Fibroblast of gingiva (primary cell): ENCODE measurements at places on chromosomes 1 and 21.
A peak's percentile ranks its signal among the peaks of the same experiment; 100 is the strongest.

GRCh38 chr1:225762002-225762441, 15.6 kb upstream of the SRP9 start:
- no peak for DNase-seq

DNA sequence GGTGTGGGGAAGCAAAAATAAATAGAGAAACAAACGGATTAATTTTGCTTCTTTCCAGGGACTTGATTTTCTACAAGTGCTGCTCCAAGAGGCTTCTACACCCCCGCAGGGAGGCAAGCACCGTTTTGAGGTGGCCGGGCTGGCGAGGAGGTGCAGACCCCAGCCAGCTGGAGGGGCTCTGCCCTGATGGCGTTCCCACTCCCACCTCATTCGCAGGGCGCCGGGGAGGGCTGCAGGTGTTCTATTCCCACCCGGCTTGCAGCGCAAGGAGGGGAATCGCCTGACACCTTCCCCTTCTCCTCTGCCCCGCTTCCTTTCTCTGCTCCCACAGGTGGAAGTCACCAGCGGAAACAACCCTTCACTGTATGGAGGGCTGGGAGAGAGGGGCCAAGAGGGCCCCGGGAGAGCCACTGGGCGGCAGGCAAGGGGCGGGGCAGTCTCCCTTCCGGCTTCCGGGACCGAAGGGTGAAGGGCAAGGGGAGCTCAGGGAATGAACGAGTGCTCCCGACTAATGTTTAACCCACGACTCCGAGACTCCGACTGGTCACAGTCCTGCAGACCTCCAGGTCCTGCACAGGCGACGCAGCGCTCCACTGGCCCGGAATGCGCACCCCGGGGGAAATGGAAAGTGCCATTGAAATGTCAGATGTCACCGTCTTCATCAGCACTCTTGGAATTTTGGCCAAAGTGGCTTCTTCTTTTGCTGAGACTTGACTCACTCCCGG, 29.1 kb downstream of the TEX35 start:
- DNase-seq: no peak

DNA sequence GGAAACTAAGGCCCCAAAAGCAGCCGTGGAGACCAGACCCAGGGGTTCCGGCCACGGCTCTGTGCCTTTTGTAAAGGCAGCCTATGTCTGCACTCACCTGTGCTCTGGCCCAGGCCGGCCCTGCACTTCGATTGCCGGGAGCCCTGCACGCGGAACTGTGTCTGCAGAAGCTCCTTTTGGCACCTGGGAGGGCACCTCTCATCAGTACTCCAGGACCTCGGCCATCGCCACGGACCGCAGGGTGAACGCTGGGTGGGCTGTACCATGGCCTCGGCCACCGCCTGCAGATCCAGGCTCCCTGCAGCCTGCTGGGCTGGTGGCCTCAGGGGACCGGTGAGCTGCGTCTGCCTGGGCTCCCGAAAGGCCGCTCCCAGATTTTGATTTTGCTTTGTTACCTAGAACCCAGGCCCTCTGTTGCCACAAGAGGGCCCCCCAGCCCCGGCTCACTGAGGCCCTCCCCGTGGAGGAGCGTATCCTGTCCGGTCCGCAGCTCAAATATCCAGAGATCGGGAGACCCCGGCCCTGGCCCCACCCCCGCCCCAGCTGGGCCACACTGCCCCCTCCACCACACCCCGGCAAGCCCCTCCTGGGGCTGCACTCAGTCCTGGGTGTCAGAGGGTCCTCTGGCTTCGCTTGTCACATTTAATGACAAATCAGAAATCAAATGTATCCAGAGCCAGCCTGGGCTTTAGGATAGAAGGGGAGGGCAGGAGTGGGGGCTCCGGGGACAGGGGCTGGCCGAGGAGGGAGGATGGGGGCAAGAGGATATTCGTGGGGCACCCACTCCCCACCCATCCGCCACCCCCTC, 60.2 kb upstream of the PDE9A start:
- peak; percentile 34 for DNase-seq

- peak; percentile 89 for DNase-seq
Observed at GRCh38 chr1:19435181-19435580, 50.2 kb downstream of the CAPZB start.

GRCh38 chr1:230330157-230330556, 96.0 kb downstream of the PGBD5 start:
- no peak for DNase-seq

GRCh38 chr21:45596704-45597318, 46.7 kb upstream of the PCBP3 start:
- no peak for DNase-seq

DNA sequence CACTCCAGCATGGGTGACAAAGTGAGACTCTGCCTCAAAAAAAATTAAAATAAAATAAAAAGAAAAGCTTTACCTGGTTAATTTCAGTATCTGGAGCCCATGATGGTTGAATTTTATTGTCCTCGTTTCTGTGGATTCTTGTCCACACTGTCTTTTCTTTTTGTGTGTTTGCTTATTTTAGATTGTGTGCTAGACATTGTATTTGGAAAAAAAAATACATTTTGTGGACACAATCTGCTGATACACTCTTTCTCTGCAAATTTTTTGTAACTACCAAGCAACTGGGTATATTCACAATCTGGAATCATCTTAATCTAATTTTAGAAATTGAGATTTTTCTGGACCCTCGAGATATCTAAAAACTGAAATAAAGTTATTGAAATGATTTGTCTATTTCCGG, 41.6 kb upstream of the PDE9A start:
- DNase-seq: no peak

- DNase-seq: no peak
Observed at GRCh38 chr1:78240191-78240590, 194.4 kb downstream of the GIPC2 start.

- DNase-seq: no peak
Observed at GRCh38 chr1:166053395-166053794, 113.4 kb downstream of the FAM78B start.

DNA sequence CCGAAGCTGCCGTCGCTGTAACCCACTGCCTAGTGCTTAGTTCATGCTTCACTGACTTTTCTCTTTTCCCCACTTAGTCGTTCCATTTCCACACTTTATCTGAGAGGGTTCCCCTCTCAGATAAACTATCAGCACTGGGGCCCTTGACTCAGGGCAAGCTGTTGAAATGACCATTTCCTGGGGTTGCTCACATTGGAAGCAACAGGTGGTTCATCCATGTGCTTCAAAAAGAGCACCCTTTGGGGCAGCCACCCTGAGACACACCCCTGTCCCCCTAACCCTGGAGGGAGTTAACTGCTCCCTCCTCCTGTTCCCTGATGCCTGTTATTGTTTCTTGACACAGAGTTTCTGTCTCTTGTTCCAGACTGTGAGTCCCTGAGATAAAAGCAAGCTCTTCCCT, 107.2 kb downstream of the PTPRU start:
- no peak for DNase-seq

DNA sequence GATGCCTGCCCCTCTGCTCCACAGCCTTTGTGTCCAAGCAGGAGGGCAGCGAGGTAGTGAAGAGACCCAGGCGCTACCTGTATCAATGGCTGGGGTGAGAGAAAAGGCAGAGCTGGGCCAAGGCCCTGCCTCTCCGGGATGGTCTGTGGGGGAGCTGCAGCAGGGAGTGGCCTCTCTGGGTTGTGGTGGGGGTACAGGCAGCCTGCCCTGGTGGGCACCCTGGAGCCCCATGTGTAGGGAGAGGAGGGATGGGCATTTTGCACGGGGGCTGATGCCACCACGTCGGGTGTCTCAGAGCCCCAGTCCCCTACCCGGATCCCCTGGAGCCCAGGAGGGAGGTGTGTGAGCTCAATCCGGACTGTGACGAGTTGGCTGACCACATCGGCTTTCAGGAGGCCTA, 754 bp downstream of the BGLAP start:
- no peak for DNase-seq

DNA sequence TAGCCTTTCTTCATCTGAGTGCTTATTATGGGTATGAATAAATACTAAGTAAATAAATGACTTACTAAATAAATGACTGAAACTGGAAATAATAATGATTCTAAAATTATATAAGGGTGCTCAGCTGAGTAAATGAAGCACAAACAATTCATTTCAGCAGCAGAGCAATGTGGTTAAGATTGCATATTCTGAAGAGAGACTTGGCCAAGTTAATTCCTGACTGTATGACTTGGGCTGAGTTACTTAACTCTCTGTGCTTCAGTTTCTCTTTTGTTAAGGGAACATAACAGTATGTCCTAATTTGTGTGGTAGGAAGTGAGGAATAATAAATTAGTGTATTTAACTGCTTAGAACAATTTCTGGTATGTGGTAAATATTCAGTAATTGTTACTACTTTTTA, 19.1 kb downstream of the AGL start:
- DNase-seq: peak; percentile 60

- no peak for DNase-seq
Observed at GRCh38 chr1:39385067-39385988, 106.1 kb upstream of the BMP8A start.

- DNase-seq: no peak
Observed at GRCh38 chr1:160550572-160551034, 27.5 kb upstream of the SLAMF6 start.

GRCh38 chr1:197633447-197634078, 141.7 kb downstream of the DENND1B start:
- no peak for DNase-seq

DNA sequence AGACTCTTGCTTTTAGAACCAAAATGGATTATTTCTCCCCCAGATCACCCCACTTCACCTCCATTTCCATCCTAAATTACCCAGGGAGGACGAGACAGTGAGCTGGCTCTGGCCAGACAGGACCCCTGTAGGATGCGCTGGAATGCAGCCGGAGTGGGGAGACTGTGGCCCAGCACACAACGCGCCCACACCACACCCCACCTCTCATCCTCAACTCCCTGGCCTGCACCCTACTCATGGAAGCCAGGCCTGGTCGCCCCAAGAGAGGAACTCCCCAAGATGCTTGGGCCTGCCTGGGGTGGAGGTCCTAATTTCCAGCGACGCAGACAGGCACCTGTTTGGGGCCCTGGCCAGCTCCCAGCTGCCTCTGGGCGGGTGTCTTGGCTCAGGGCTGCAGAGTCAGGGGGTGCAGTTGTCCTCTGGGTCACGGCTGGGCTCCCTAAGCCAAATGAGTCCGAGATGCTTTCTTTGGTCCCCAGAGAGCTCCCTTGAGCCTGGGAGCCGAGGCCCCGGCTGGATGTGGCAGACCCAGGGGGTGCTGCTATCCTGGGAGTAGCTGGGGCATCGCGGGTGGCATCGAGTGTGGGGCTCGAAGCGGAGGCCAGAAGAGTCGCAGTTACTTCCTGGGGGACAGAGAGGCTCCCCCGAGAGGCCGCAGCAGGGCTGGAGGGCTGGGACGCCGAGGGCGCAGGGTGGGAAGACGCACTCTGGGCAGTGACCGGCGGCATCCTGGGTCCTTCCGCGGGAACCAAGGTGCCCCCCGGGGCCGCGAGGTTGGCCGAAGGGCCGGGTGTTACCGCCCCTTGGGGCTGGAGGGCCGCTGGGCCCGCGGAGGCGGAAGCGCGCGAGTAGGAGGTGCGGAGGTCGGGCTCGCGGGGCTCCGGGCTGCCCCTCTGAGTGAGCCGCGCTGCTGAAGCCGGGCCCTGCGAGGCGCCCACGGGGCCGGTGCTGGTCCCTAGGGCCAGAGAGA, 10.4 kb downstream of the CLEC20A start:
- DNase-seq: no peak

DNA sequence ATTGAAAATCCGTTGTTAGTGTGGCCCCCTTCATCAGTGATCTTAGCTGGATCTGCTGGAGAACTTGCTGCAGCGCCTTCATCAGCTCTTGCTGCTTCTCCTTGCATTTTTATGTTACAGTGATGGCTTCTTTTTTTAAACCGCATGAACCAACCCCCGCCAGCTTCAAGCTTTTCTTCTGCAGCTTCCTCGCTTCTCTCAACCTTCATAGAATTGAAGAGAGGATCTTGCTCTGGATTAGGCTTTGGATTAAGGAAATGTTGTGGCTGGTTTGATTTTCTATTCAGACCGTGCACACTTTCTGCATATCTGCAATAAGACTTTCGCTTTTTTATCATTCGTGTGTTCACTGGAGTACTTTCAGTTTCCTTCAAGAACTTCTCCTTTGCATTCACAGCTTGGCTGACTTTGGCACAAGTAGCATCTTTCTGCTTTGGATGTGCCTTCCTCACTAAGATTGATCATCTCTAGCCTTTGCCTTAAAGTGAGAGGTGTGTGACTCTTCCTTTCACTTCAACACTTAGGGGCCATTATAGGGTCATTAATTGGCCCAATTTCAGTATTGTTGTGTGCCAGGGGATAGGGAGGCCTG, 13.1 kb downstream of the RNF187 start:
- no peak for DNase-seq

DNA sequence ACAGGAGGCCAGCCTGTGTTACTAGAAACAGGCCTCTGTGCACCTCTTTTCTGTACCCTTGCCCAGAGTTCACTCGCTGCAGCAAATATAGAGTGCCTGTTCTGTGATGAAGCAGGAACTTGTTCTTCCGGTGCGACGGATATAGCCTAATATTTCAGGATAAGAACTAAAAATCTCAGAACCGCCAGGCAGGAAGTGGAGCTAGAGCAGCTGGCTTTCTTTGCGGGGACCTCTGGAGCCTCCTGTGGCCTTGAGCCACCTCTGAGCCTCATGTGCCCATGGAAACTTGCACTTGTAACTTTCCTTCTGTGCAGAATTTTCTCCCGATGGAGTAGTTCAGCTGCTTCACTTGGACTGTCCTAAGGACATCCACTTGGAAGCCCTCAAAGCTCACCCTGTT, 44.5 kb upstream of the VAMP3 start:
- no peak for DNase-seq

DNA sequence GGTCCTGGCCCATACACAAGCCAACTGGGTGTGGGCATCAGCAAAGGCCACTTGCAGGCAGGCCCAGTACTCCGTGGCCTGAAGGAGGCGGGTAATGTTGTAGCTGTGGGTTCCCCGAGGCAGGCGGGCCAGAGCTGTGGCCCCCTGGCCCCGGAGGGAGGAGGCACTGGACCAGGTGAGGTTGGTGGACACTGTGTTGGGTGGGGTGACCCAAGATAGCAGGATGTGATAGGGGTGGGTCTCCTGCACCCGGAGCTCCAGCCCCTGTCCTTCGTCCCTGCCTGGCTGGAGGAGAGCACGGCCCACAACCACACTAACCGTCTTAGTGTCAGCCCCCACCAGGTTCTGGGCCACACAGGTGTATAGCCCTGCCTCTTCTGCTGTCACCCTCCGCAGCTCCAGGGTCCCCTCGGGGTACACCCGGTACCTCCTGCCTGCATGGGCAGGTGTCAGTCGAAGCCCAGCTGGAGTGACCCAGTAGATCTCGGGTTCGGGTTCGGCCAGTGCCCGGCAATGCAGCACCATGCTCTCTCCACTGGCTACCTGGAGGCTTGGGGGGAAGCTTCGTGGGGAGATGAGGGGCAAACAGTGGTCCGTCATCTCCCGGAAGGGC, 67.3 kb downstream of the LRRN2 start:
- no peak for DNase-seq

DNA sequence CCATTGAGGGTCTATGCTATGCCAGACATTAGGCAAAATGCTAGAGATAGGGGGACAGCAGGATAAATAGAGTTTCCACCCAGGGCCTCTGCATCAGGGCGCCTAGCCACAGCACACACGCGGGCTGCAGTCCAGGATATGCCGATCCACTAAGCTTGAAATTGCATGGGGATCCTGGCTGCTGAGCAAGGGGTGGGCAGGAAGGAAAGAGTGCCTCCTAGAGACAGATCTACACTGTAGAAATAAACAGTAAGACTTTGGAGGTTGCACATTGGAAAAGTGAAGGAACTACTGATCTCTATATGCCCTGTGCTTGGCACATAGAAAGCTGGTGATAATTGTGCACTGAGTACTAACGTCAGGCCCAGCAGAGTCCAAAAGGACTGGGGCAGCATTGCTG, 411.1 kb downstream of the PRDM2 start:
- DNase-seq: no peak
